Naive thymus-derived CD4-positive, alpha-beta T cell (primary cell): ENCODE measurements at places on chromosomes 4 and X. TPM values are rescaled to one million over a fixed set of nuclear protein-coding genes. Genes with fewer than 3 reads are reported as not detected.

The SULT1E1 gene
- not detected for polyA plus RNA-seq

The SPANXD gene
- polyA plus RNA-seq = not detected

The ZGRF1 gene
- polyA plus RNA-seq = 2.0 TPM

The CTAG1A gene
- polyA plus RNA-seq = not detected

The ZDHHC15 gene
- 0.57 TPM for polyA plus RNA-seq

The TLR6 gene
- polyA plus RNA-seq = not detected

The XG gene
- polyA plus RNA-seq = not detected

The RUFY3 gene
- 5.7 TPM for polyA plus RNA-seq

The FMR1 gene
- polyA plus RNA-seq = 4.5 TPM

The XK gene
- polyA plus RNA-seq = not detected
